Ammon's horn (tissue), 1 donor: ENCODE measurements at places on chromosomes 5 and 9.

GRCh38 chr5:135739383-135739981 is 95.0 kb upstream of the SLC25A48 start:
- no peak for DNase-seq

GRCh38 chr9:106745457-106745856 is 117.5 kb upstream of the ZNF462 start:
- DNase-seq, result no peak

- DNase-seq, result no peak
These were observed 111.5 kb downstream of the PAX5 start for GRCh38 chr9:36922548-36922947.

- no peak for DNase-seq
These were observed 30.3 kb upstream of the UHRF2 start for GRCh38 chr9:6382681-6383080.

DNA sequence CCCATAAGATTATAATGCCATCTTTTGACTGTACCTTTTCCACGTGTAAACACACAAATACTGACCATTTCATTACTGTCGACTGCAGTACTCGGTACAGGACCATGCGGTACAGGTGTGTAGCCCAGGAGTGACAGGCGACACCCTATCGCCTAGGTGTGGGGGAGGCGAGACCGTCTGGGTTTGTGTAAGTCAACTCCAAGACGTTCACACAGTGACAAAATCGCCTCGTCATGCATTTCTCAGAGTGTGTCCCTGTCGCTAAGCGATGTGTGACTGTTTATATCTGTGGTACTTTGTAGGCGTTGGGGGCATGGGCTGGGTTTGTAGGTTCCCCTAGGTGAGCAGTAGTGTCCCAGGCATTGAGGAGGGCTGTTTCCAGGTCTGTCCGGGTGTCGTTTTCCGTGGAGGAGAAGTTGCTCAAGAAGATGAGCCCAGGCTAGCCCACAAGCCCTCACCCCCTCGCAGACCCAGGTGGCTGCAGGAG is 20.3 kb downstream of the NEK6 start:
- no peak for DNase-seq
